Mesenteric fat pad (tissue), 1 donor: ENCODE measurements at places on chromosomes 5 and 9. TPM values are rescaled to one million over a fixed set of nuclear protein-coding genes. Genes with fewer than 3 reads are reported as not detected.

The NPR2 gene
- 23.2 TPM for total RNA-seq

The EGFLAM gene
- 132 TPM for total RNA-seq

The PCDHAC2 gene
- total RNA-seq: 1.1 TPM

The CDKN2B-AS1 gene
- 0.64 TPM for total RNA-seq

The KLF4 gene
- 386 TPM for total RNA-seq

The CDKN2B gene
- 68.7 TPM for total RNA-seq

The LRRTM2 gene
- total RNA-seq: 1.3 TPM

The EGR1 gene
- total RNA-seq: 639 TPM

The SHISAL2B gene
- not detected for total RNA-seq

DNA sequence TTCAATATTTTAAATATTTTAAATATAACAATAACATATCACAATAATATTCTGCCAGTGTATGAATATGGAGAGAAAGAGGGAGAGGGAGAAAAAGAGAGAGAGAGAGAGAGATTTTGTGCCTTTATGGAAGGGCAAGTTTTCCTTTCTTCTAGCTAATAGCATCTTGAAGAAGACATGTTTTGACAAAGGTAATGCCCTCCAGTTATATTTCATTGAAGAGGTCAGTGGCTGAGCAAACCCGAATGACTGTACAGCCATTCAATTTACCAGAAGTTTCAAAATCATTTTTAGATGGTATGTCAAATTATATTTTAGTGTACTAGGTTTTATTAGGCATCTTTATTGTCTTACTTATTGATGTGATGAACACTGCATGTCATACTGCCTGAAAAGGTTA is 139.3 kb downstream of the EMB start:
- DNase-seq: no peak

DNA sequence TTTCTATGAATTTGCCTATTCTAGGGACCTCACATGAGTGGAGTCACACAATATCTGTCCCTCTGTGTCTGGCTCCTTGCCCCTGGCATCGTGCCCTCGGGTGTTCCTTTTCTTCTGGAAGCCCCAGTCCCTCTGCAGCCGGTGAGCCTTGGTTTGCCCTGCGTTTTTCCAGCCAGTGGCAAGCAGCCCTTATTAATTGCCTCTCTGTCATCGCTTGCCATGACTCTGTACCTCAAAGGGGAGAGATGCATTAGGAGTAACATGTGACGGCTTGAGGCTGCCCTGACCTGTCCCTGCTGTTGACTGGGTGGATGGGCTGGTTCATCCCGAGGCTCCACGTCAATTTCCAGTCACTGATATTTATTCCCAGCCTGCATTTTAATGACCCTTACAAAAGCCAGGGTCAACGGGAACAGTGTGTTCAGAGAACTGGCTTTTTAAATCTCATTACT is 87.3 kb downstream of the CFAP90 start:
- DNase-seq: no peak

DNA sequence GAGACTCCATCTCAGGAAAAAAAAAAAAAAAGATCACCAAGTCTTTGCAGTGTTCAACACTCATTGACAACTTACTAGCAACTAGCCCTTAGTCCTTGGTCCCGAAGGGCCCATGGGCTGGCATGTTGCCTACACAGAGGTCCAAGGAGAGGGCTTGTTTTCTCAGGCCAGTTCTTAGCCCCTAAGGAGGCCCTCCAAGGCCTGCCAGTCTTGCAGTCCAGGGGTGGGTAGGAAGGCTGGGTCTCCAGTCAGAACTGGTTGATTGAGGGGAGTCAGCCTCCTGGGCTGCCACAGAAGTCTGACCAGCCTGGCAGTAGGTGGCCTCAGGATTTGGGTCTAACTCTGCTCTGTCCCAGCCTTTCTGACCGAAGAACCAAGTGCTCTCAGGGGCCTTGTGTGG is 32.7 kb downstream of the IER5L start:
- DNase-seq: no peak

DNA sequence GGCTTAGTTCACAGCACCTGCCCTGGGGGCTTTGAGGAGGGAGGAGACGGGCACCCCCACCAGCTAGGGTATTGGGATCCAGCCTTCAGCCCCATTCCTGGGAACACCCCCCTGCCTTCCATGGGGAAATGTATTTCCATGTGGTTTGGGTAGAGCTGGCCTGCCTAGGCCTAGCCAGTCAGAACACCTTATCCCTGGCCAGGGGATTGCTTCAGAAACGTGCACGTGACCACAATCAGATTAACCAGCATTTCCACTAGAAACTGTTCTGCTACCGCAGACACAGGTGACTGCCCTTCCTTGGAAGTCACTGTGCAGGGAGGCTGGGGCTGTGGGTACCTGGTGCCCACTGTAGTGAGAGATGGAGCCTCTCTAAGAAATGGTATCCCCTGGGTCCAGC is 14.0 kb downstream of the BBLN start:
- DNase-seq: no peak

- no peak for DNase-seq
These were observed 49.8 kb upstream of the PALM2AKAP2 start for GRCh38 chr9:109730228-109730627.

DNA sequence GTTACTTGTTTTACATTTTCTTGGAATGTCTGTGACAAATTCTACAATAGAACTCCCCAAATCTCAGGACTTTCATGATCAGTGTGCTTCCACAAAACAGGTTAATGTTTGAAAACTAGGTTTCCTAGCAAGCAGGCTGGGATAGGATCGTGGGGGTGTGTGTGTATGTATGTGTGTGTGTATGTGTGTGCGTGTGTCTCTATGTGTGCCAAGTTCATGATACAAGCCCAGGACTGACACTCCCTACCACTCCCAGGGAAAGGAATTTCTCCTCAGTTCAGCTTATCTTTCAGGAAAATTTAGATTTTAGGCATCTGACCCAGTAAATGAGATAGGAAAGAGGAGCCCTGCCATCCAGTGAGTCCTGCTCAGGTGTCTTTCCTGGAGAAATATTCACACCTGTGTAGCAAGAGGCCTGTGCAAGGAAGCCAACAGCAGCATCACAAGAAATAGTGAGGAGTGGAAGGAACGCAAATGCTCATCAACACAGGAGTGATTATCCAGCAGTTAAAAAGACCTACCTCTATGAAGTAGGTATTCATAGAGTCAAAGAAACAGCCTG is 13.8 kb upstream of the ABLIM3 start:
- no peak for DNase-seq

- DNase-seq: peak; percentile 81
These were observed 53.7 kb upstream of the ZBTB43 start for GRCh38 chr9:126750941-126751725.

DNA sequence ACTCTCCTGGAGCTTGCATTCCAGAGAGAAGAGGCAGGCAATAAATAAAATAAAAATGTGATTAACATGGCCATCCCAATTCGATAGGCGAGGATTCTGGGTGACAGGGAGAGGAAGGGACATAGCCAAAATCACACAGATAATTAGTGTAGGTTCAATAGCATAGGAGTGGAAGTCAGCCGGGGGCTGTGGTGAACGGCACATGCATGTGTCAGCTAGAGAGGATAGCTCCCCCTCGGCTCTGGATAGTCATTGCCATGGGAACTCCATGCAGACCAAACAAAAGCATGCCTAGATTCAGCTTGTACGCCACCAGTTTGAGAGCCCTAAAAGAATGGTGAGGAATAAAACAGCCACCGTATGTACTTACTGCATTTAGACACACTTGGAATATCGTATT is 223.5 kb downstream of the GRIA1 start:
- no peak for DNase-seq

- DNase-seq: no peak
These were observed 31.9 kb downstream of the CAMK4 start for GRCh38 chr5:111256128-111256527.

DNA sequence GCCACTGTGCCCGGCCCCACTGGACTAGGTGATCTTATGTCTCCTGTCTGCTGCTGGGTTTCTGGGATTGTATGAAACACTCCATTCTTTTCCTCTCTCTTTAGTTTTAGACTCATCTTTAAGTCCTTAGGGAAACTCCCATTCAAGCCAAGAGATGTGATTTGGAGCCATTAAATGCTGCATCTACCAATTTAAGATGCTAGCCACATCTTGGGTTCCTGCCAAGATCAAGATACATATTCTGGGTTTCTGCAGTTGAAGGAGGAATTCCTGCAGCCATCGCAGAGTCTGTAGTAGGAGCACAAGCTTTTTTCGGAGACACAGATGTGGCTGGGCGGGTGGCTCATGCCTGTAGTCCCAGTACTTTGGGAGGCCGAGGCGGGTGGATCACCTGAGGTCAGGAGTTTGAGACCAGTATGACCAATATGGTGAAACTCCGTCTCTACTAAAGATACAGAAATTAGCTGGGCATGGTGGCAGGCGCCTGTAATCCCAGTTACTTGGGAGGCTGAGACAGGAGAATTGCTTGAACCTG is 23.2 kb downstream of the STXBP1 start:
- no peak for DNase-seq

- DNase-seq: no peak
These were observed 58.7 kb upstream of the RGMB start for GRCh38 chr5:98714710-98715288.

DNA sequence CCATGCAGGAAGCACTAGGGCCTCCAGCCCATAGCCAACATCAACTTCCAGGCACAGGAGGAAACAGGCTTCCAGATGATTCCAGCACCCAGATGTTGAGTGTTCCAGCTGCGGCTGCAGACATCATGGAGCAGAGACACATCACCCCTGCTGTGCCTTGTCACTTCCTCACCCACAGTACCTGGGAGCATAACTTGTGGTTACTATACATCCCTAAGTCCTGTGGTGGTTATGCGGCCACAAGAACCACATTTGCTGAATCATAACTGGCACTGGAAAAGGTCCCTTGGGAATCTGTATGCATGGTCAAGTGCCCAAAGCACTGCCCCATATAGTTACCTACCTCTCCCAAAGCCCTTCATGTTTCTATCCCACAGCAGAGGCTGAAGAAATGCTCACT is 56.6 kb downstream of the WHRN start:
- no peak for DNase-seq

DNA sequence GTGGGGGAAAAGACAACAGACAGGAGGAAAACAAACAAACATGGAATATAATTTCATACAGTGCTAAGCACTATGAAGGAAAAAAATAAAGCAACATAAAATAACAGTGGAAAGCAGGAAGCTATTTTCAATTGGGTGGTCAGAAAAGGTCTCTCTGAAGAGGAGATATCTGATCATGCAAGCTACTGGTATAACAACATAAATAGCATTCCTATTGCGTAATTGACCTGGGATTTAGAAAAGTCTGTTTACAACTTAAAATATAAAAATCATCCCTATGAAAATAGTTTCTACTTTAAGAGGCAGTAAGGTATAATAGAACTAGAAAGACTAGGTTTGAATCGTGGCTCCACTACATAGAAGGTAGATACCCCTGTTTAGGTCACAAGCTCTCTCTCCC is 61.4 kb downstream of the FBXW11 start:
- DNase-seq: no peak

- no peak for DNase-seq
These were observed 301.8 kb upstream of the TRPC7 start for GRCh38 chr5:136666970-136667620.

GRCh38 chr5:59615272-59615671 is 278.3 kb downstream of the PDE4D start:
- no peak for DNase-seq

DNA sequence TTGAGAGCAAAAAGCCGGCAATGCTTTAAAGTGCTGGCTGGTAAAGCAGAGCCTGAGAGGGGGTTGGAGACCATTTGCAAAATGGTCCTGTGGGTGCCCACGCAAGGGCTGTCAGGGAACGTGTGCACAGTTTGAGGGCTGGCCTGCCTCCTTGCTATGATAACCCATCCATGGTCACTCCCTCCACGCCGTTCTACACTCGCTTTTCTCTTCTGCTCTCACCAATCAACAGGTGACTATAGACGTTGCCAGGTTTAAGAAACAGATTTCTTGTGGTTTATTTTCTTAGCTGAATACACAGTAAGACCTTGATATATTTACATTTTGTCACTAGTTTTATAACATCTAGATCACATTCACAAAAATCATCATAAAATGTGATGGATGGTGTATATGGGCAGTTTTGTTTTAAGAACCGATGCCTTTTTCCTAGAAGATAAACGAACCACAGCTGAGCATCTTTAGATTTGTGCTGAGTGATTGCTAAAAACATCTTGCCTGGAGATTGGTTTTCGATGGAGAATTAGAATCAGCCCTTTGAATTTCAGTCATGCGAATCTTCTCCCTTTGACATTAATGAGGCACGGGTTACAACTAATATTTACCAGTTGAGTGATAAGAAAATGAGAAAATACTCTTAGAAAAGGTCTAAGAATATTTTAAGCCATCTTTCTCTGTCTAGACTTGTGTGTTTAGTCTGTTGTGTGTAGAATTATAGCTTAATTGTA is 13.9 kb downstream of the MAP1B start:
- no peak for DNase-seq

- no peak for DNase-seq
These were observed 199.1 kb upstream of the ZNF618 start for GRCh38 chr9:113677057-113677456.

DNA sequence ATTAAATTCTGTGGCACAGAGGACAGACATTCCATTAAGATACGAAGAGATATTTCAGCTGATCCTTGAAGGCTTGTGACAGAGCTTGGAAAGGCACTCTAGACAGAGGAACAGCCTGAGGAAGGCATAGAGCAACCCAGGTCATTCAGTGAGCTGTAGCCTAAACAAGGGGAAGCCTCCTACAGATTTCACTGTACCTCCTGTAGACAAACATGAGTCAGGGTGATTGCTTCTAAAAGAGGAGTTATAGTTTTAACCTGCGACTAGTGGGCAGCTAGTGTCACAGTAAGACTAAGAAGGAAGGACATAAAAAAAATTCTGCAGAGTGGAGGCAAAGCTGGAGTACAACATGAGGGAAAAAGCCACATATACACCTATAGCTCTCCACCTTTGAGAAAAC is 43.5 kb upstream of the ANKDD1B start:
- DNase-seq: no peak

DNA sequence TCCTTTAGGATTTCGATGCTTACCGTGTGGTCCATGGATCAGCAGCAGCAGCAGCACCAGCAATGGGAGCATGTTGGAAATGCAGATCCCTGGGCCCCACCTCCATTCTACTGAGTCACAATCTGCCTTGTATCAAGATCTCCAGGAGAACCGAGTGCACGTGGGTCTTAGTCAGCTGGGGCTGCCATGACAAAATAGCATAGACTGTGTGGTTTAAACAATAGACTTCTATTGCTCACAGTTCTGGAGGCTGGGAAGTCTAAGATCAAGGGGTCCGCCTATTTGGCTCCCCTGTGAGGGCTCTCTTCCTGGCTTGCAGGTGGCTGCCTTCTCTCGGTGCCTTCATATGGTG is 1.3 kb upstream of the PROP1 start:
- DNase-seq: no peak

DNA sequence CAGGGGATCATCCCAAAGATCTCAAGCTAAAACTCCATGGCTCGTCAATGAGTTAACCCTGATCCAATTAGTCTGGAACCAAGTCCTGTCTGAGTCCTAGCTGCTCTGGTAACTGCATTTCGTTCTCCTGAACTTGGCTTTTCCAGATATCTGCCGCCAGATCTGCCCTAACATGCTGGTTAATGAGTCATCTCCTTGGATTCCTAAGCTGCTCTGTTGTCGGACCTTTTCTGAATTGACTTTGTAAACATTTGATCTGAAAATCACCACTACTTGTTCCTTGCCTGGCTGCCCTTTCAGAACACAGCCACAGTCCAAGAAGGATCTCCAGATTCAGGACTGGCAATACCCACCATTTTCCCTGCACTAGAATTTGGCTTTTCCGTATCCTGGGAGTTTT is 473.0 kb downstream of the ZSWIM6 start:
- DNase-seq: no peak

- no peak for DNase-seq
These were observed 41.1 kb upstream of the DAP start for GRCh38 chr5:10801931-10802666.

GRCh38 chr5:17182981-17183380 is 34.5 kb upstream of the BASP1 start:
- no peak for DNase-seq
